Hematopoietic multipotent progenitor cell treated with erythropoietin and hydrocortisone succinate and interleukin-3 and kit ligand, for 15 days (in vitro differentiated cells): ENCODE measurements at places on chromosomes 13 and 19.

DNA sequence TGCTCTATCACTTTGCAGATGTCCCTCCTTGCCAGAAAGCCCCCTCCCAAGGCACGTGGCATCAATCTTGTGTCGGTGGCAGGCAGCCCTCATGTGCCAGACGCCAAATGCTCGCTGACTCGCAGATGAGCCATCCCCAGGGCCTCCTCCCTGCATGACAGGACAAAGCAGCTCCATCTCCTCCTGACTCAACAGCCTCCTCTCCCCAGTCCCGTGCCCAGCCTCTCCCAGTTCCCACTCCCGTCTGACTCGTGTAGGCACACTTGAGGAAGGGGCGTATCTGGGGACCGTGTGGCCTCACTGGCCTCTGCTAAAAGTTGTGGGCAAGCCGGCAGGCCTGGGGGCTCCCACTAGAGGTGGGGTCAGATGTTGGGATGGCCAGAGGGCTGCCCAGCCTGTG, 133.6 kb downstream of the STK24 start:
- DNase-seq = no peak

GRCh38 chr19:49860336-49861102, 6.9 kb downstream of the PNKP start:
- DNase-seq = no peak

GRCh38 chr19:20607943-20608342, 42.4 kb upstream of the ZNF737 start:
- DNase-seq = no peak

DNA sequence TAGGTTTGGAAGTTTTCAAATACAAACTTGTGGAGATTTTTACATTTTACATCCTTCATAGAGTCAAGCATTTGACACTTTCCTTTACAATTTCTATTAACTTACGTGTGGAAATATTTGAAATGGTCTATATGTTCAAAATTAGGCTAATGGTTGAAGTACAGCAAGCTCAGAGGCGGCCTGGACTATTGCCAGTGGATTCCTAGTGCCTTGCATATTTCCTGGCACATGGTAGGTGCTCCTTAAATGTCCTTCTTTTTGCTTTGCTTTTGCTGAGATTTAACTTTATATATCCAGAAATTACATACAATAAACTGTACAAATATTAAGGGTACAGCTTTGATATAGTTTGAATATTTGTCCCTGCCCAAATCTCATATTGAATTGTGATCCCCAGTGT, 93.9 kb downstream of the UBL3 start:
- no peak for DNase-seq

- DNase-seq = no peak
Observed at GRCh38 chr19:50214699-50215543, 11.5 kb downstream of the MYH14 start.

DNA sequence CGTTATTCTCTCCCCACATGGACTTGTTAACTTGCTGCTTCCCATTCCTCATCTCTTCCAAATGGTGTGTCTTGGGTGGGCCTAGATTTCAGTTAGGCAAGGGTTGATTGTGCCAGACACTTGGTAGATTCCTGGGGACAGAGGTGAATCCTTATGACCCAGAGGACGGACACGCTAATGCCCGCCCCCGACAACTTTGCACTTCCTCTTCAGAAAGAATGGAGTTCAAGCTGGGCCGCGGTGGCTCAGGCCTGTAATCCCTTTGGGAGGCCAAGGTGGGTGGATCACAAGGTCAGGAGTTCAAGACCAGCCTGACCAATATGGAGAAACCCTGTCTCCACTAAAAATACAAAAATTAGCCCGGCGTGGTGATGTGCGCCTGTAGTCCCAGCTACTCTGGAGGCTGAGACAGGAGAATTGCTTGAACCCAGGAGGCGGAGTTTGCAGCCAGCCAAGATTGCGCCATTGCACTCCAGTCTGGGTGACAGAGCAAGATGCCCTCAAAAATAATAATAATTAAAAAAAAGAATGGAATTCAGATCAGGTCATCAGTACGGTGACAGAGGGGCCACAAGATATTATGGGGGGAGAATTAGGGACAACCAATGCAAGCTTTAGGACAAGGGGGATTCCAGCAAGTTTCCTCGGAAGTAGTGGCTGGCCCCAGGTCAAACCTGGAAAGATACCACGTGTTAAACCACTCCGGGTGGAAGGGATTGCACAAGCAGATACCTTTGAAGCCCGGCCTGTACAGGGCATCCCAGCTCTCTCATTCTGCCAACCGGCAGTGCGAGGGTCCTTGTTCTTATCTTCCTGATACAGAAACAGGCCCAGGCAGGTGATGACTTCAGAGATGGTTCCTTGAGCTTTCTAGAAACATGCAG, 2.7 kb downstream of the MYO9B start:
- DNase-seq = no peak

DNA sequence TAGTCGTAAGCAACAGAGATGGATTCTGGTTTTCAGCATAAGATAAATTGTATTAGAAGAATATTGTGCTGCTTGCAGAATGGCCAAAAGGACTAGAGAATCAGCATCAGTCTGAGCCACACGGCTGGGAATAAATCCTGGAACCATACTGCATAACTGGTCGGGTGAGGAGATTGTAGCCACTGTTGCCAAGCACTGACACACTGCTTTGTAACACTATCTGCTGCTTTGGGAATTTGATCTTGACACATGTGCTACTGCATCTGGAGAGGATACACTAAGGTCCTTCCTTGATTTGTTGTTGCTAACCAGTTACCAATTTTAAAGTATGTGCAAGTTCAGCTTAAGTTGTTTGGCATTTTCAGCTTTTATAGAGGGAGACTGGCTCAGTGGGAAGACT, 1.9 kb downstream of the HNRNPA1L2 start:
- no peak for DNase-seq

- no peak for DNase-seq
Observed at GRCh38 chr13:82747291-82747690, 1135.0 kb downstream of the SLITRK1 start.

GRCh38 chr19:30077851-30078355, 135.9 kb downstream of the URI1 start:
- no peak for DNase-seq

GRCh38 chr13:87669379-87669978, 1.7 kb upstream of the SLITRK5 start:
- no peak for DNase-seq

DNA sequence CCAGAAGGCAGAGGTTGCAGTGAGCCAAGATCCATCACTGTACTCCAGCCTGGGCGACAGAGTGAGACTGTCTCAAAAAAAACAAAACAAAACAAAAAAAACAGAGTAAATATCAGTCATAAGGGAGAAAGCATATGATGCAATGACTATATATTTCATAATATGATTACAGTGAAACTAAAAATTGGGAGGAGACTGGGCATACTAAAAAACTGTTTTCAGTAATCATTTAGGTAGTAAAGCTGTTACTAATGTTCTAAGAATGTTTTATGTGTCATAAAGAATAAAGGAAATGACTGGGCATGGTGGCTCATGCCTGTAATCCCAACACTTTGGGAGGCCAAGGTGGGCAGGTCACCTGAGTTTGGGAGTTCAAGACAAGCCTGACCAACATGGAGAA, 15.9 kb downstream of the ZNF573 start:
- DNase-seq = no peak

GRCh38 chr19:18657590-18658365, 20.9 kb downstream of the KLHL26 start:
- DNase-seq = no peak

GRCh38 chr19:10701955-10702525, 801 bp downstream of the QTRT1 start:
- no peak for DNase-seq

GRCh38 chr13:114097212-114097892, 35.1 kb downstream of the RASA3 start:
- DNase-seq = no peak

DNA sequence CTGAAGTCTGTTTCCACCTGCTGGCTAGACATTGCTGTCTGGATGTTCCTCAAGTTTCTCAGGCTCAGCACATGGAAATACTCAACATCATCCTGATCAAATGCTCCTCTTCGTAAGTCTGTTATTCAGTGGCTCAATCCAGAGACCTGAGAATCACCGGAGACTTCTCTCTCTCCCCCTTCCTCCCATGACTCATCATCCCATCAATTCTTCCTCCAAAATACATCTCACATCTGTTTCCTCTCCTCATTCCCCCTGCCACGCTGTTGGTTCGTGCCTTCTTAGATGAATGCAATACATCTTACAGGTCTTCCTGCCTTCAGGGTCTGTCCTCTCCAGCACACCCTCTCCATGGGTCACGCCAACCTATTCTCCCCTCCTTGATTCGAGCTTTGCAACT, 7.4 kb upstream of the RXFP2 start:
- DNase-seq = no peak

GRCh38 chr19:13356686-13357280, 149.5 kb downstream of the CACNA1A start:
- DNase-seq = no peak

GRCh38 chr13:40116008-40116407, 460.5 kb downstream of the COG6 start:
- DNase-seq = no peak

DNA sequence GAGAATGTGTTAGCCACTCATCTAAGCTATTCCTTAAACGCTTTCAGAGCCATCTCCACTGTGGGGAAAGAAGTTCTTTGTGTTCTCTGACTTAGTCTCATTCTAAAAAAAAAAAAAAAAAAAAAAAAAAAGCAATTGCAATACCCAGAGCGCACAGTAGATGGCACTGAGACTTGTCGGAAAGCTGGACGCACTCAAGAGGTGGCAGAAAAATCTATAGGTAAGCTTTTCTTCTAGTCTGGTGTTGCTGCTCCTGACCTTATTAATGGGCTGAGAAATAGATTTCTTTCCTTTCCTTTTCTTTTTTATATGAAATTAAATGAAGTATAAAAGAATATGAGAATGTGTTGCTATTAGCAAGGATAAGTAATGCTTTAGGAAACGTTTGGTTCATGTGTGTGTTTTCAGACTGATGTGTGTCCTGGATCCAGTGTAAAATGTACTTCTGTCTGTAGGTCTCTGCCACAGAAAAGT, 4.7 kb upstream of the GJB2 start:
- DNase-seq = peak; percentile 47

DNA sequence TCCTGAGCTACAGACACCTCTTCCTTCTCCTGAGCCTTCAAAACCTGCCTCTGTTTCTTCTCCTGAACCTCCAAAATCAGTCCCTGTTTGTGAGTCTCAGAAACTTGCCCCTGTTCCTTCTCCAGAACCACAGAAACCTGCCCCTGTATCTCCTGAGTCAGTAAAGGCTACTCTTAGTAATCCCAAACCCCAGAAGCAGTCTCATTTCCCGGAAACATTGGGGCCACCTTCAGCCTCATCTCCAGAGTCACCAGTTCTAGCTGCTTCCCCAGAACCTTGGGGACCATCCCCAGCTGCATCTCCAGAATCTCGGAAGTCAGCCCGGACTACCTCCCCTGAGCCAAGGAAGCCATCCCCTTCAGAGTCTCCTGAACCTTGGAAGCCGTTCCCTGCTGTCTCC, 10.0 kb downstream of the CHAMP1 start:
- DNase-seq = no peak

DNA sequence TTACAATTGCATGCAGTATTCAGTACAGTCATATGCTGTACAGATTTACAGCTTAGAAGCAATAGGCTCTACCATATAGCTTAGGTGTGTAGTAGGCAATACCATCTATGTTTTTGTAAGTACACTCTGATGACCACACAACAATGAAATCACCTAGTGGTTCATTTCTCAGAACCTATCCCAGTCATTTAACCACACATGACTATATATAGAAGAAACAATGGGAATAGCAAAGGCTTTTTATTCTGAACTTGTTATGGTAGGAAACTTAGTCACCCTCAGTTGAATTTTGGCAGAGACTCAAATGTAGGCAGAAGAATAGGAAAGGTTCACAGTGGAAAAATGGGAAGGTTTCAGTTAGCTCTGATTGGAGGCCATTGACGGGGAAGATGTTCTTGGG, 1075.1 kb upstream of the MIR17HG start:
- no peak for DNase-seq

- DNase-seq = no peak
Observed at GRCh38 chr19:5048727-5049553, 80.0 kb downstream of the KDM4B start.
